ENCODE measurements at places on chromosomes 2 and 18. TPM values are rescaled to one million over a fixed set of nuclear protein-coding genes. Genes with fewer than 3 reads are reported as not detected.

Gene EVX2
- not detected for total RNA-seq

Gene CPLX4
- not detected for total RNA-seq

- DNase-seq: no peak
- H3K4me1 ChIP-seq: no peaks in the 10 kb centered on the region
- H3K27me3 ChIP-seq: no peaks in the 10 kb centered on the region
- no peak overlapping the region for H3K4me3 ChIP-seq
- H3K36me3 ChIP-seq: no peaks in the 10 kb centered on the region
- no peak overlapping the region for H3K27ac ChIP-seq
Measured at GRCh38 chr2:182870227-182870626, 3.8 kb upstream of the FRZB start.

- H3K36me3 ChIP-seq: no peaks in the 10 kb centered on the region
- no peaks in the 10 kb centered on the region for H3K4me1 ChIP-seq
- no peaks in the 10 kb centered on the region for H3K27me3 ChIP-seq
- no peak overlapping the region for H3K4me3 ChIP-seq
- no peak overlapping the region for H3K27ac ChIP-seq
- no peak for DNase-seq
Measured at GRCh38 chr2:235535423-235536130, 41.7 kb downstream of the AGAP1 start.

DNA sequence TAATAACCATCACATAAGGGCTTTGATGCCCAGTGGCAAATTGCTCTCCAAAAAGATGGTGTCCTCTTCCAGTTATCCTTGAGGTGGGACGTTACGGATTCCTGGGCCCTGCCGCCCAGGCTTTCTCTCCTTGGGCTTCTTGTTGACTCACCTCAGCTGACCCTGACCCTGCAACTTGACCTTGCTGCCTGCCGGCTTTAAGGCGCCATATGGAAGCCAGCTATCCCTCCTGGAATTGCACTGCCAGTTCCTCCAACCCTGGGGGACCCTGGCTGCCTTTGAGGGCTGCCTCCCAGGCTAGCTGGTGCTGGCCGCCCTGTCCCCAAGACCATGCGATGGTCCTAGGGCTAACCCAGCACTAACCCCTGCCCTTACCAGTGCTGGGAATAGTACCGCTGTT is 28.3 kb upstream of the B3GNT7 start:
- H3K4me3 ChIP-seq: no peak overlapping the region
- H3K27ac ChIP-seq: no peak overlapping the region
- no peaks in the 10 kb centered on the region for H3K27me3 ChIP-seq
- peaks cover 69% of the 10 kb centered on the region for H3K4me1 ChIP-seq
- no peak for DNase-seq
- no peaks in the 10 kb centered on the region for H3K36me3 ChIP-seq

GRCh38 chr18:79819968-79820351 is 22.2 kb downstream of the KCNG2 start:
- no peak for DNase-seq
- H3K4me1 ChIP-seq: no peaks in the 10 kb centered on the region
- no peak overlapping the region for H3K4me3 ChIP-seq
- peaks cover 61% of the 10 kb centered on the region for H3K27me3 ChIP-seq
- no peak overlapping the region for H3K27ac ChIP-seq

Gene UCN
- 2.8 TPM for total RNA-seq

- H3K36me3 ChIP-seq: no peaks in the 10 kb centered on the region
- DNase-seq: no peak
- H3K27ac ChIP-seq: peak overlapping the region; percentile 98
- H3K4me3 ChIP-seq: no peak overlapping the region
Measured at GRCh38 chr2:9230051-9230802, 23.6 kb downstream of the ASAP2 start.
